ENCODE measurements at places on chromosomes 5 and 9.
A peak's percentile ranks its signal among the peaks of the same experiment; 100 is the strongest.

- DNase-seq: no peak
Measured at GRCh38 chr9:27601396-27601795, 28.1 kb upstream of the C9orf72 start.

DNA sequence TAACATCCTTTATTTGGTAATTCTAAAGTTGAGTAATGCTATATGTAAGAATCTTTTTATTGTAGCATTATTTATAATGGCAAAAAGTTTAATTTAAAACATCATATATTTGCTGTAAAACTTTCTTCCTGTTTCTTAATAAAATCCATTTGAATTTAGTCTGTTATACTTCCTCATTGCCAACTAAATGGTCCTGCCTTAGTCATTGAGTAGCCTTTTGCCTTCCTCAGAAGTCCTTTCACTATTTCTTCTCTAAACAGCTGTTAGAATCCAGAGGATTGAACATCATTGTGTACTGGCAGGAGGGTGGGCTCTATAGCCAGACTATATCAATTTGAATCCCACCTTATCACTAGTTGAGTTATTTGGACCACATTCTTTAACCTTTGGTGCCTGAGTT lies 11.0 kb downstream of the SLC44A1 start:
- DNase-seq: no peak

GRCh38 chr5:17679597-17680203 lies 45.4 kb downstream of the TAF11L14 start:
- peak; percentile 20 for DNase-seq

DNA sequence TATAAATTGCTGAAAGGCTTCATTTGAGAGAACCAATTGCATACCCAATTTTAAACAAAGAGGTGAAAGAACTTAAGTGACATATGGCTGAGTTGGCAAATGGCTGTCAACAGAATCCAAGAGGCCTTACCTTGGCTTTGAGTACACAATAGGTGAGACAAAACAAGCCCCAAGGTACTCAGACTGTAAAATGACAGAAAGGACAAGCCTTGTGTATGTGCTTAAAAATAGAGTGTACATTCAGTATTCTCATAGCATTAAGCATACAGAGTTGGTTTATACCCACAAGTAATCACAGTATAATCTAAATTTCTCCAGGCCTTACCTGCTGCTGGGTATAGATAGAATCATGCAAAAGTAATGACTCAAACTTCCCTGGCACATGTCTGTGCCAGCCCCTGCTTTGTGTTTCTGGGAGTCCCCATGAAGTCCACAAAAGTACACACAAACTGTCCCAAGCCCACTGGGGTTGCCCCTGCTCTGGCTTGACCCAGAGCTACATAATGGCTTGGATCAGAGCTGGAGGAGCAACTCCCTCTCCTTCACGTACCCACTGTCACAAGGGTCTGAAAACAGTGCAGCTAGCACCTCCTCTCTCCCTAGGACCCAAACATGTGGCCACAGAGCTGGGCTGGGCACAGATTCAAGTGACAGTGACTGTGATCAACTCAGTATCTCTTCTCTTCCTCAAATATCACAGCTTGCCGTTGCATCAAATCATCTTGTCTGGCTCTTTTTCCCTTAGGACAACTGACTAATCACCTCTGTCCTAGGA lies 250.8 kb downstream of the ENC1 start:
- DNase-seq: no peak

DNA sequence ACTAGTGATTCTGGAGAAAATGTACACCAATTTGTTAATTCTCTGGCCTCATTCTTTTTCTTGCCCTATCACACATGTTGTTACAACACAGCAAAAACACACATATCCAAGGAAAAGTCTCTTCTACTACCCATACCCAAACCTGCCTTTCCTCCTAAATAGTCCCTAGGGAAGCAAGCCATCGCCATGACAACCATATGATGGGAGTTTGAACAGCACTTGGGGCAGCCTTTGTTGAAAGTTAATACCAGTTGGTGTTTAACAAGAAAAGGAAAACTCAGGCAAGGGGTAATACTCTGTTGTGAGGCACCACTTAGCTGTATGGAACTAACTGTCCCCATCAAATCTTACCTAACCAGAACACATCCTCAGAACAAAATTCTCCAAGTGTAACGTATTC lies 1.7 kb downstream of the TRPM3 start:
- DNase-seq: no peak

DNA sequence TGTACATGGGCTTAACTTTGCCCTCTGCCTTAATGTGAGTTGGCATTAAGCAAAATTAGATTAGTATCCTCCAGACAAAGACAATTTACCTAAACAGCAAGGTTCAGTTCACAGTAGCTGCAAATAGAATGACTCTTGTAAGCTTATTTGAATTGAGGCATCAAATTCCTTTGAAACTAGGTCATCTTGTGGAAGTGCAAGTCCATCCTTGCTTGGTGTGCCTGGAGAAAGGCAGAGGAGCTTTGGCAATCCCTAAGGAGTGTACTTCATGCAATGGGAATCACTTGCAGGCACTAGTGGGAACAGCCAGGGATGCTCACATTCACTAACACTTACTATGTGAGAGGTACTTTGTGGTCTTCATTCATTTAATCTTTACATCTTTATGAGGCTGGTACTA lies 118.3 kb downstream of the DRD1 start:
- peak; percentile 6 for DNase-seq

DNA sequence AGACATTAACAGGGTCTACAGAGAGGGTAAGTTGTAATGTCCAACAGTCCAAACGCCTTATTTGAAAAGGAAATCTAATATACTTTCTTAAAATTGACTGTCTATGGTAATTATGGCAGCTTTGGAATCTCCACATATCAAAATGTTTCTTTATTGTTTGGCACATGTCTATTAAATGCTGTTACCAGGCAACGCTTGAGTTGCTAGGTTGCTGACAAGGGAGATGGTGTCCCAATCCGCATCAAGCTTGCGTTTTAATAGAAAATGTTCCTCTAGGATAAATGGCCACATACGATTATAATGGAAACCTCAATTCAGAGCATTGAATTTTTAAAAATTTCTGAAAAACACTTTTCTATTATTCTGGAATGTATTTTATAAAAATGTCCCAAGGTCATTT lies 9.2 kb downstream of the ANXA1 start:
- no peak for DNase-seq

- no peak for DNase-seq
Measured at GRCh38 chr5:180908998-180909731, 10.2 kb downstream of the BTNL8 start.

DNA sequence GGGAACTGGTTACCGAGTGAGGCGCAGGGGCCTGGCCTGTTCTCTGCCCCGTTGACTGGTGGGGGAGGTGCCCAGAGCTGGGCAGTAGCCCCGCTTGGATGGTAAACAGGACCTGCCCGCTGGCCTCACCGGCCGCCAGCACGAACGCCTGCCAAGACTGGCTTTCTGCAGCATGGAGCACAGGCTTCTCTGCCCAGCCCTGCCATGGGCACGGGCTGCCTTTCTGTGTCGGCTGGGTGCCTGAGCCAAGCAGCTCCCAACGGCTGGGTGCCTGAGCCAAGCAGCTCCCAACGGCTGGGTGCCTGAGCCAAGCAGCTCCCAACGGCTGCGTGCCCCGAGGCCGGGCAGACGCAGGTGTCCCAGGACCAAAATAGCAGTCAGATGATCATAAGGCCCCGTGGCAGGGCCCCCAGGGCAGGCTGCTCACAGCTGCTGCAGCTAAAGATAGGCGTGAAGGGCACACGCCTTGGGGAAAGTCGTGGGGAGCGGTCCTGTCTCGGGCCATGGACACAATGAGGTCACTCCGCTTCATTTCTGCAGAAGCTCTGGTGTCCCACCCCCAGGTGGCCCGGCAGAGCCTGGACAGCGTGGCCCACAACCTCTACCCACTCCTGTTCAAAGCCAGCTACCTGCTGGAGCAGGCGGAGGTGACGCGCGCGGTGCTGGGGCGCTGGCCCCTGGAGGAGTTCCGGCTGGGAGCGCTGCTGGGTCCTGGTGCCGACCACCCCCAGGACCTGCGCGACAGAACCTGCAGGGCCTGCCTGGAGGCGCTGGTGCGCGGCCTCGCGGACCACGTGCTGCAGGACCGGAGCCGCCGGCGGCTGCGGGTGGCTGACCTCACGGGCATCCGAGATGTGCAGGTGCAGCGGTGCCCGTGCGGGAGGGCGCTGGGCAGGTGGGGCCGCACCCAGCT lies at the start of gene LRRC14B:
LRRC14B (plus strand) TSS at position 460 of the 913 bp plus-strand sequence; CDS start at position 504, 44 bp downstream.
- DNase-seq: no peak

DNA sequence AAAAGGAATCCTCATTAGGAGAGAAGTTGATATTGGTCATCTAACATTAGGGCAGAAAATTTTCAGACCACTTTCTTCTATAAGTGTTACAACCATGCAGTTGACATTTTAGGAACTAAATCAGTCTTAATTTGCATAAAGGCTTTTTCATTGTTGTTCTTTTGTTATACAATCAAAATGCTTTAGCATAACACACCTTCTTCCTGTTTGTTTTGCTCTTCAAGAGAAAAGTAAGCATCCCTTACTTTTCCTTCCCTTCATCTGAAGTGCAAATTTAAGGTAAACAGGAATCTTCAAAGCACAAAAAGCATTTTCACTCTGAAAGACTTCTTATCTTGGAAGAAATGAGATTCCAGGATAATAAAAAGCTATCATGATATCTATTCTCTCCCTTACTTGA lies 273.6 kb downstream of the PTPRD start:
- no peak for DNase-seq

- DNase-seq: no peak
Measured at GRCh38 chr5:56101180-56101579, 106.4 kb upstream of the IL6ST start.

GRCh38 chr9:69785757-69786156 lies 25.9 kb upstream of the PTAR1 start:
- peak; percentile 32 for DNase-seq

GRCh38 chr5:14665101-14665822 lies 744 bp downstream of the OTULIN start:
- DNase-seq: no peak

GRCh38 chr5:164581889-164582288 lies 1076.5 kb downstream of the MAT2B start:
- no peak for DNase-seq

DNA sequence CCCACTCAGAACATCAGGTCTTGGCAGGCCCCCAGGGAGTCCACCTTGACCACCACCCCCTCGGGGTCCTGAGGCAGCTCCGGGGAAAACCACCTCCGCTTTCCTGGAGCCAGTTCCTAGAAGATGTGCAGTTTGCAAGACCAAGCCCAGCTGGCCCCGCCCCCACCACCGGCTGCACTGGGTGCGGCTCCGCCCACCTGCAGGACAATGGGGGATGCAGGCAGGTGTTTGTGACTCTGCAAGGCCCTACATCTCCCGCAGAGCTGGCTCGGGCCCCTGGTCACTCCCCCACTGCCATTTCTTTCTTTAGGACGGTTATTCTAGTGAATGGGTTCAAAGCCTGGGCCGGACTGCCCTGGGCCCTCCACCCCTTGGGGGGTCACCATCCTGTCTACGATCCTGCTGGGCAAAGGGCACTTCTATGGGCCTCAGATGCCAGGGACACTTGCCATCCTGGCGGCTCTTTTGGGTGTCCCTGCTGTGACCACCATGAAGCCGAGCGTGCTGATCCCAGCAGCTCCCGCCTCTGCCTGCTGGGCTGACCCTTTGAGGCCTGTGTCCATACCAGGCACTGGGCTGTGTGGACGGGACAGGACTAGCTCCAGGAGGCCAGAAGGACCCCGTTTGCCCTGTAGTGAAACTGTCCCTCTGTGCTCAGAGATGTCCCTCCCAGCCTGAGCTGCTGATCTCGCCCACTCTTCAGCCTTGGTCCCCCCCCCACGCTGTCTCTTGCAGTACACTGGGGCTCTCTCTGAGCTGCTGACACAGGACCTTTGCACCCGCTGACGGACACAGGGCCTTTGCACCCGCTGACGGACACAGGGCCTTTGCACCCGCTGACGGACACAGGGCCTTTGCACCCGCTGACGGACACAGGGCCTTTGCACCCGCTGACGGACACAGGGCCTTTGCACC lies 5.9 kb upstream of the NACC2 start:
- no peak for DNase-seq

- DNase-seq: no peak
Measured at GRCh38 chr5:119966028-119966427, 336.7 kb downstream of the FAM170A start.

DNA sequence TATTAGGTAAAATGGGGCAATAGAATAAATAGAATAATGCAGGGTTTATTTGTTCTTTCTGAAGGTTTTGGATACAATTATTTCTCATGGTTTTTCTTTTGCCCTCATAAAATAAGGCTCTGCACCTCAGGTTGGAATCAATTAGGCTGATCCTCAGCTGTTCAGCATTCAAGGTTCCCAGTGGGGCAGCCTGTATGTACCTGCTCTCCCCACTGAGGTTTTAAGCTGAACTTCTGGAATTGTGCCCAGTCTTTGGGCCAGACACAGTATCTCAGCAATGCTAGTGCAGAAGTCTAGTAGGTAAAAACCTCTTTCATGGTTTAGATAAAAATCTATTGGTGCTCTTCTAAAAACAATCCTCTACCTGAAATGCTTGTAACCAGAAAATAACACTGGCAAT lies 98.0 kb downstream of the EDIL3 start:
- no peak for DNase-seq

- DNase-seq: peak; percentile 36
Measured at GRCh38 chr5:126234563-126235195, 188.5 kb upstream of the GRAMD2B start.

- no peak for DNase-seq
Measured at GRCh38 chr5:19196631-19197030, 791.4 kb downstream of the CDH18 start.

GRCh38 chr9:97979788-97980478 lies 3.2 kb upstream of the ANP32B start:
- DNase-seq: no peak

DNA sequence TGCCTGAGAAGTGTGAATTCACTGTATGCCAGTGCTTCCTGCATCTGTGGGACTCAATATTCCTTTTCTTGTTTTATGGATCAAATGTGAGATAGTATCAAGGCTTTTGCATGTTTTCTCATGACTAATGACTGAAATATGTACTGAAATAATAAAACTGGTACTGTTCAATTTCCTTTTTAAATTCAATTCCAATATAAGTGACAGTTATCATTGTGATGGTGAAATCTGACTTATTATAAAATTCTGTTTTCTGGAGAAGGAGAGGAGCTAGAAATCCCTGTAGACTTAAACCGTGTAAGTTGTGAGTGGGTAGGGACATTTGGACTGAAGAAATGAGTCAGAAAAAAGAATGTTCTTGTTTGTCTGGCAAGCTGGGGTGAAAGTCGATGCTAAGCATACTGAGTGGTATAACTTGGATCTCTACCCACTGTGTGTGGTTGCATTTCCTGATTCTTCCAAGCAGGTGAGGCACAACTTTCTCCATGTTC lies 245.2 kb downstream of the EFNA5 start:
- DNase-seq: peak; percentile 93

- peak; percentile 2 for DNase-seq
Measured at GRCh38 chr9:84216151-84216550, 124.4 kb downstream of the SLC28A3 start.

DNA sequence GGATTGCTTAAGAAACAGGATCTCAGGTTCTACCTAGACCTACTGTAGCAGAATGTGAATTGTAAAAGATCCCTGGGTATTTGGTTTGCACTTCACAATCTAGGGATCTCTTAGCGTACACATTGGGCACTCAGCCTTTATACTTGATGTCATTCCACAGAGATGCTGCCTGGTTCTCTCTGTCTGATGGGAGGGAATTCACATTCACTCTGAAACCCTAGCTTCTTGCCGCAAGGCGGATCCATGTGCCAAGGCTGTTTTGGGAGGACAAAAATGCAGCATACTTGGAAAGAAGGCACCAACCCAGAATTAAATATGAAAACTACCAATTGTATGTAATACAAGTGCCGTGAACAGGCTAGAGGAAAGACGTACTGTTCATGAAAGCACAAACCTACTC lies 323.0 kb downstream of the EBF1 start:
- DNase-seq: no peak

Measured in iris pigment epithelial cell (primary cell).